CD4-positive, alpha-beta T cell treated with Interleukin-1 beta for 1 hour (primary cell): ENCODE measurements at places on chromosomes 11 and 22.

DNA sequence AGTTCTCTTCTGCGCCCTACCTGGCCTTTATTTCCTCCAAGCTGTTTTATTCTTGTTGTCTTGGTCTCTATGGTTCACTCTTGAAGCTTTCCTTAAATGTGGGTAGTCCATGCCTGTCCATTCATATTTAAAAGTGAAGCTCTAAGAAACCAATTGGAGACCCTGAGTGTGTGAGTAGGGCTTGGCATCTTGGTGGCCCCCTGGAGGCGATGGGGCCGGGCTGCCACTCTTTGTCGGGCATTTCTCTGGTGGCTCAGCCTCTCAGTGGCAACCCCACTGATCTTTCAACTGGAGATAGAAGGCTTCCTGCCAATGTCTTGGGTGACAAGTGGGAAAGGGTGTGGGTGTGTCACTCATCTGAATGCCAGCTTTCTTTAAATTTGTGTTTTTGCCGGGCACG lies 9.1 kb downstream of the TRPT1 start:
- DNase-seq: no peak

DNA sequence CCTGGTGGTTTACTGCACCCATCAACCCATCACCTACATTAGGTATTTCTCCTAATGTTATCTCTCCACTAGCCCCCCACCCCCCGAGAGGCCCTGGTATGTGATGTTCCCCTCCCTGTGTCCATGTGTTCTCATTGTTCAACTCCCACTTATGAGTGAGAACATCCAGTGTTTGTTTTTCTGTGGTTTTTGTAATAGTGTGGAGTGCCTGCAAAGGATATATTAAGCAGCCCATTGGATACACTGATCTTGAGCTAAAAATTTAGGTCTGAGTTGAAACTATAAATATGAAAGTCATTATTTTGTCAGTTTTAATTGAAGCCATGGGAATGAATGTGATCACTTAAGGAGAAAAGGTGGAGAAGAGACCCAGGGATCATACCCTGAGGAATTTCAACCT lies 23.0 kb downstream of the MRPL48 start:
- DNase-seq: no peak

DNA sequence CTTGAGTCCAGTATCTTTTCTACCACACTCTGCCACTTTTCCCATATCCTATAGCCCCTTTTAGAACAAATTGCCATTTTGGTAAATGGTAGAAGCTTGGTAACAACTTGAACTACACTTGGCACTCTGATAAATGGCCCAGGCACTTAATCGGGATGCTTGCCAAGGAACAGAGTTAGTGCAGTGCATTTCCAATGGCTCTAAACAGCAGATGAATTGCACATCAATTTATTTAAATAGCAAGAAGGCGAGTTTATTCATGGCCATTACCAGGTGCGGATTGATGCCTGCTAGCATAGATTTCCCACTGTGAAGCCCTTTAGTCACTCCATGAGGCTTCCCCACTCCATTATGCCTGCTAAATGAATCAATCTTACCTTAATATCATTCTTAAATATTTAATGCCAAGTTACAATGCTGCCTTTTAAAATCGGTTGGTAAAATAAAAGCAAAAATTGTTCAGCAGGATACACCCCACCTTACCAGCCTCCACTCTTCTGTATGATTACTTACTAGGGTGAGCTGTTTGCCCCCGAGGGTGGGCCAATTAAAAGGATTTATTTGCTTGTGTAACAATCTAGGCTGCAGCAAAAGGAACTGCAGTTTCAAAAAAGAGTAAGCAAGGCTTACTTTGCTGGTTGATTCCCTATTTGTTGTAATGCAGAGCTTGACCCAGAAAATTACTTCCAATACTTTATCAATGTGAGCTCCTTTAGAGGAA lies 136.0 kb upstream of the ARHGAP42 start:
- no peak for DNase-seq

DNA sequence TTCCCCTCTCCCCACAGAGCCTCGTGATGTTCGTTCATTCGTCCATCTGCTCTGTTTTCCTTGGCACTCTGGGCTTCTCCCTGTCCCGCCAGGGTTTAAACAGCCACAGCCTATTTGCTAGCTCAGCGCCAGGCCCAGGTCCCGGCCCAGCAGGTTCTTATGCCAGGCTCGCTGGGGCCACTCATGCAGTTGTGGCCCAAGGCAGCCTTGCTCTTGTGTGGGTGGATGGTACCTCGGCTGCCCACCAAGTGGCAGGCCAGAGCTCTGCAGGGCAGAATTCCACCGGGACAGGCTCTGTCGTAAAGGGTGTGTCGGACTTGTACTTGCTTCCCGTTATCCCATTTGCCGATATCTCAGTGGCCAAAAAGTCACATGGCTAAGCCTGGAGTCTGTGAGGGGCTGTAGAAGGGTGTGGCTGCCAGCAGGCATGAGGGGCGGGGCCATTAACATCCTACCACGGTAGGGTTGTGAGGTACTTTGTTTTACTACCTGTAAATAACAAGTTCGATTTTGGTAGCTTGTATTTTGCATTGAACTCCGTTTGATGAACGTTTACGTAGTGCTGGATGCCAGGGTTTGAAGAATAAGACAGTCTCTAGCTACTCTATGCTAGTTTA lies 7.9 kb downstream of the FAM118A start:
- peak; percentile 78 for DNase-seq

GRCh38 chr11:134272381-134273316 lies 3.5 kb upstream of the GLB1L3 start:
- DNase-seq: no peak

DNA sequence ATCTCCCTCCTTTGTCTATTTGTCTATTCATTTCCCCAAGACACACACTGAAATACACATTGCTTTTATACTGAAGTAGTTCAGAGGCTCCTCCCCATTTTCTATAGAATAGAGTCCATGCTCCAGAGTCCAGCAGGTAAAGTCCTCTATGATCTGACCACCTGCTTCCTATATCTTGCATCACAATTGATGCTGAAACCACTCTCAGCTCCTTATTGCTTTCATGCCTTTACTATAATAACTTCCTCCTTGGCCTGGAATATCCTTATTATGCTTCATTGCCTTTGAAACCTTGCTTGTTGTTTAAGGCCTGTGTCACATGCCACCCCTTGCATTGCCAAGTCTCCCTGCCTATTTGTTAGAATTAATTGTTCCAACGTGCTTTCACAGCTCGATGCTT lies 12.6 kb downstream of the OR6Q1 start:
- DNase-seq: no peak

GRCh38 chr11:128040603-128041002 lies 546.8 kb downstream of the ETS1 start:
- DNase-seq: no peak

DNA sequence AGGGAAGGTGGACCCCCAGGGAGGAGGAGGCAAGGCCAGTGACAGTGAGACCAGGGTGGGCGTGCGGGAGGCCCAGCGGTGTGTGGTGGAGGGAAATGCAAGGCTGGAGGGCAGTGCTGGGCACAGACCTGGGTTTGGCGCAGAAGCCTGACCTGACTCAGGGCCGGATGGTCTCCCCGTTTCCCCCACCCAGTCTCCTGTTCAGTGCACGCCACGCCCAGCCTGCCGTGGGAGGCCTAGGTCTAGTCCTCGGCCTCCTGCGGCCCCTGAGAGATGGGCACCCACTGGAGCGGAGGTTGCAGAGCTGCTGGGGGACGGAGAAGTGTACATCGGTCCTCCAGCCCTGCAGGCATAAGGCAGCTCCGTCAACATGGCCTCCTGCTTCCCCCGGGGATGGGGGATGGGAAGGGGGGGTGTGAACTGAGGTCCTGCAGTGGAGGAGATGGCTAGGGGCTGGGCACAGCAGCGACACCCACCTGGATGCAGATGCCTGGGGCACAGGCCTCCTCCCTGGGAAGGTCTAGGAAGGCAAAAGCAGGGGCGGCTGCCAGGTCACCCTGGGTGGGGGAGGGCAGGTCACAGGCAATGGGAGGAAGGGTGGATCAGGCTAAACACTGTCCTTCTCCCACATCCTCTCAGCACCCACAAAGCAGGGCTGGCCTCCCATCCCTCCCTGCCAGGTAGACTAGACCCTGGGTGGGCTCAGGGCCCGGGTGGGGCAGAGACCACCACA lies 15.9 kb downstream of the IL17REL start:
- DNase-seq: no peak

DNA sequence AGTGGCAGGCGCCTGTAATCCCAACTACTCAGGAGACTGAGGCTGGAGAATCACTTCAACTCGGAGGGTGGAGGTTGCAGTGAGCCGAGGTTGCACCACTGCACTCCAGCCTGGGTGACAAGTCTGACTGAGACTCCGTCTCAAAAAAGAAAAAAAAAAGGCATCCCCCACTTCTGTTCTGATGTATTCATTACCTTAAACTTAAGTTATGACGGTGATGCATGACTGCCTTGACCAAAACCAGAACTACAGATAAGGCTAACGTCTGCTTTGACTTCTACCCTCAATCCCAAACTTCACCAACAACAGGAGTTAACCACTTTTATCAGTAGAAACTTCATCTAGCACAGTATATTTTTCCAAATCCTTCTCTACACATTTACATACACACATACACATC lies 9.9 kb downstream of the HTR3A start:
- no peak for DNase-seq

DNA sequence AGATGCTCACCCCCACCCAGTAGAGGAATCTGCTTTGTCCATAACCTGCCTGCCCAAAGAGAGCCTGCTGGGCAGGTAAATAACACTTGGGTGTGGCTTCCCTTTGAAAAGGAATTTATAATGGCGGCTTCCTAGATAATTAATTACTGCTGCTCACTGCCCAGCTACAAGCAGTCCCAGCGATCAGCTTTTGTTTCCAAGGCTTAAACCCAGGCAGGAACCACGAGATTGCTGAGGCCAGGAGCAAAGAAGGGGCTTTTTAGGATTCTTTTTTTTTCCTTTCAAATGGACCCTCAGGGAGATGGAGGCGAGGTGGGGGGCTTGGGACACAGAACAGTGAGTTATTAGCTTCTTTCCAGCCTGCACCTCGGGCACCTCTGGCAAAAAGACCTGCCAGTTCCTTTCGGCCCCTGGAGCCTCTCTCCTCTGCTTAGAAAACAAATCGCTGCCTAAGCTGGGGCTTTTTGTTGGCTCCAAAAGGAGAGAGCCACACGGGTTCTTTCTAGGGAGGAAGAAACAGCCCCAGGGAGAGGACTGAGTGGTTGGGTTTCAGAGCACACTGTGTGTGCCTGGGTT lies 107.2 kb downstream of the TSPAN18 start:
- no peak for DNase-seq

- DNase-seq: no peak
Observed at GRCh38 chr11:44494785-44495184, 70.7 kb upstream of the CD82 start.
